ENCODE measurements at places on chromosomes 3 and 15. TPM values are rescaled to one million over a fixed set of nuclear protein-coding genes. Genes with fewer than 3 reads are reported as not detected.

DPPA2 gene
- not detected for total RNA-seq

MUC13 gene
- total RNA-seq, result not detected

AMIGO3 gene
- total RNA-seq, result not detected

TEX264 gene
- 65.2 TPM for total RNA-seq

DHX30 gene
- 83.5 TPM for total RNA-seq

SLC24A5 gene
- not detected for total RNA-seq

THRB gene
- 4.6 TPM for total RNA-seq

GRCh38 chr3:126671521-126671920, 16.6 kb upstream of the TXNRD3 start:
- H3K27ac ChIP-seq, result no peak overlapping the region
- no peak overlapping the region for H3K4me3 ChIP-seq
- H3K27me3 ChIP-seq, result peaks cover 34% of the 10 kb centered on the region
- H3K4me1 ChIP-seq, result no peaks in the 10 kb centered on the region
- peaks cover 3% of the 10 kb centered on the region for H3K36me3 ChIP-seq

- DNase-seq, result no peak
- H3K27ac ChIP-seq, result peak overlapping the region; percentile 88
- H3K4me3 ChIP-seq, result no peak overlapping the region
- H3K4me1 ChIP-seq, result peaks cover 30% of the 10 kb centered on the region
- peaks cover 2% of the 10 kb centered on the region for H3K36me3 ChIP-seq
Observed at GRCh38 chr15:90680371-90680935, 36.7 kb upstream of the BLM start.

GRCh38 chr3:97711654-97712053, 52.9 kb upstream of the ARL6 start:
- peaks cover 31% of the 10 kb centered on the region for H3K27me3 ChIP-seq
- H3K27ac ChIP-seq, result no peak overlapping the region
- H3K36me3 ChIP-seq, result no peaks in the 10 kb centered on the region
- no peaks in the 10 kb centered on the region for H3K4me1 ChIP-seq
- DNase-seq, result no peak

- H3K27me3 ChIP-seq, result peaks cover 12% of the 10 kb centered on the region
- no peaks in the 10 kb centered on the region for H3K36me3 ChIP-seq
- DNase-seq, result no peak
- no peak overlapping the region for H3K4me3 ChIP-seq
Observed at GRCh38 chr15:74763416-74763815, 14.8 kb downstream of the CYP1A2 start.

GRCh38 chr3:190865419-190865818, 2.9 kb upstream of the GMNC start:
- no peaks in the 10 kb centered on the region for H3K36me3 ChIP-seq
- DNase-seq, result no peak
- H3K4me1 ChIP-seq, result peaks cover 7% of the 10 kb centered on the region
- no peak overlapping the region for H3K27ac ChIP-seq

DNA sequence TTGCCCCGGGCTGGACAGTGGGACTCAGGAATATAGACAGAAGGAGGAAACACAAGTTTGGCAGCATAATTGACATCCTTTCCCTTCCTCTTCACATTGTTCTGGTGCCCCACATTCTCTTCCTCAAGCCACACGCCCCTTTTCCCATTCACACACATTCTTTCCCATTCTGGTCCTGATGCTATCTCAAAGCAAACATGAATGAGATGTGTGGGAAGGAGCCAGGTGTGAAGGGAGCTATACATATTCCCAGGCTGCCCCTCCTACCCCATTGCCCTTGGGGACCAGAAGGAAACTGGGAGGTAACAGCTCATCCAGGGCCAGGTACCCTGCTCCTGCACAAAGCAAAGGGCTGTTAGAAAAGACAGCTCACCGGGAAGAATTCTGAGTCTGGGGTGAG, 23.4 kb upstream of the CLK3 start:
- peaks cover 14% of the 10 kb centered on the region for H3K36me3 ChIP-seq
- DNase-seq, result no peak
- no peak overlapping the region for H3K4me3 ChIP-seq
- H3K4me1 ChIP-seq, result peaks cover 14% of the 10 kb centered on the region
- no peaks in the 10 kb centered on the region for H3K27me3 ChIP-seq

GRCh38 chr3:129162729-129163579, 2.1 kb upstream of the ISY1 start:
- peak overlapping the region; percentile 100 for H3K27ac ChIP-seq
- no peaks in the 10 kb centered on the region for H3K27me3 ChIP-seq
- H3K4me3 ChIP-seq, result peak overlapping the region; percentile 84

- H3K27ac ChIP-seq, result no peak overlapping the region
- DNase-seq, result no peak
- no peaks in the 10 kb centered on the region for H3K36me3 ChIP-seq
- H3K4me1 ChIP-seq, result peaks cover 12% of the 10 kb centered on the region
- H3K4me3 ChIP-seq, result no peak overlapping the region
- H3K27me3 ChIP-seq, result peaks cover 25% of the 10 kb centered on the region
Observed at GRCh38 chr3:31232055-31233025, 300.4 kb upstream of the STT3B start.

GRCh38 chr3:49785565-49786356, 581 bp downstream of the IP6K1 start:
- DNase-seq, result no peak
- H3K4me3 ChIP-seq, result peak overlapping the region; percentile 86
- peak overlapping the region; percentile 85 for H3K27ac ChIP-seq
- H3K36me3 ChIP-seq, result peaks cover 4% of the 10 kb centered on the region

DNA sequence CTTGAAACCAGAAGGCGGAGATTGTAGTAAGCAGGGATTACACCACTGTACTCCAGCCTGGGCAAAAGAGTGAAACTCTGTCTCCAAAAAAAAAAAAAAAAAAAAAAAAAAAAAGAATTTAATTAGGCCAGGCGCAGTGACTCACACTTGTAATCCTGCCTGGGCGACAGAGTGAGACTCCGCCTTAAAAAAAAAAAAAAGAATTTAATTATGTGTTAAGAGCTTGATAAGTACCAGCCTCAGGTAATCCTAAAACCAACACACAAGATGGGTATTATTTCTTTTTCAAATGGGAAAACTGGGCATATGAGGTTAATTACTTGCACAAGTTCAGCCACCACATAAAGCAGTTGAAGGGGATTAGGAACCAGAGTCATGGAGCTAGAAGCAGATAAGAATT, 49.0 kb downstream of the PBRM1 start:
- H3K27me3 ChIP-seq, result no peaks in the 10 kb centered on the region
- H3K36me3 ChIP-seq, result peaks cover 44% of the 10 kb centered on the region
- no peak overlapping the region for H3K4me3 ChIP-seq
- no peak for DNase-seq
- H3K4me1 ChIP-seq, result peaks cover 2% of the 10 kb centered on the region

DNA sequence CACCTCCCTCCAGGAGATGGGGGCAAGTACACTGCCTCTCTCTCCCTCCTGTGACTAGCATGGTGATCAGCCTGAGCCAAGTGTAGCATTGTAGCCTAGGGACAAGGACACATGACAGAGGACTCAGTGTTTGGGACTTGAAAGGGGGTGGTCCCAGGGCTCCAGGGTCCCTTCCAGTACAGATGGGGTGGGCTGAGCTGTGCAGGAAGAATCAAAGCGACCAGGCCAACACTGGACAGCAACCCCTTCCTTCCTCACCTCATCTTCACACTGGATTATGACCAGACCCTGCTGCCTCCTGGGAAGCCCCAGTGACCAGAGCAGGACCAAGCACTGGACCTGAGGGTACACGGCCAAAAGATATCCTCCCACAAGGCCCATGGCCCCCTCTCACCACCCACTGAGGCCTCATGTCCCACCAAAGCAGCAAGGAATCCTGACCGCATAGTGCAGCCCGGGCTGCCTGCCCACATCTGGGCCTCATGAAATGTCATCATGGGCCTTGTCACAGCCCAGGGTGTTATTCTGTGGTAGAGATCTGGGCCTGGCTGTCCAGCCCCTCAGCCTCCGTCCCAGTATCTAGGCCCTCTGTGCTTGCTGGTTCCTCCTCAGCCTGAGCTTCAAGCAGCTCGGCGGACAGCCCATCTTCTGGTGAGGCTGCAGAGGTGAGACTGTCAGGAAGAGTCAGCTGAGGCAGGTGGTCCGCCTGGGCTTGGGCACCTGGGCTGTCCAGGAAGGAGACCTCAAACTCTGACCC, 9.5 kb downstream of the GORASP1 start:
- peak overlapping the region; percentile 38 for H3K27ac ChIP-seq
- H3K27me3 ChIP-seq, result no peaks in the 10 kb centered on the region
- H3K4me1 ChIP-seq, result peaks cover 19% of the 10 kb centered on the region

GRCh38 chr3:186180151-186180550, 71.3 kb upstream of the ETV5 start:
- no peak overlapping the region for H3K27ac ChIP-seq
- peaks cover 17% of the 10 kb centered on the region for H3K27me3 ChIP-seq
- no peaks in the 10 kb centered on the region for H3K4me1 ChIP-seq
- H3K4me3 ChIP-seq, result no peak overlapping the region
- H3K36me3 ChIP-seq, result no peaks in the 10 kb centered on the region

GRCh38 chr3:184543843-184544512, 17.6 kb upstream of the EPHB3 start:
- peaks cover 3% of the 10 kb centered on the region for H3K4me1 ChIP-seq
- peaks cover 77% of the 10 kb centered on the region for H3K27me3 ChIP-seq
- DNase-seq, result no peak
- no peak overlapping the region for H3K27ac ChIP-seq
- H3K4me3 ChIP-seq, result no peak overlapping the region

- DNase-seq, result no peak
- no peak overlapping the region for H3K27ac ChIP-seq
- H3K36me3 ChIP-seq, result no peaks in the 10 kb centered on the region
- H3K4me1 ChIP-seq, result no peaks in the 10 kb centered on the region
Observed at GRCh38 chr3:54065140-54065539, 57.2 kb upstream of the CACNA2D3 start.

DNA sequence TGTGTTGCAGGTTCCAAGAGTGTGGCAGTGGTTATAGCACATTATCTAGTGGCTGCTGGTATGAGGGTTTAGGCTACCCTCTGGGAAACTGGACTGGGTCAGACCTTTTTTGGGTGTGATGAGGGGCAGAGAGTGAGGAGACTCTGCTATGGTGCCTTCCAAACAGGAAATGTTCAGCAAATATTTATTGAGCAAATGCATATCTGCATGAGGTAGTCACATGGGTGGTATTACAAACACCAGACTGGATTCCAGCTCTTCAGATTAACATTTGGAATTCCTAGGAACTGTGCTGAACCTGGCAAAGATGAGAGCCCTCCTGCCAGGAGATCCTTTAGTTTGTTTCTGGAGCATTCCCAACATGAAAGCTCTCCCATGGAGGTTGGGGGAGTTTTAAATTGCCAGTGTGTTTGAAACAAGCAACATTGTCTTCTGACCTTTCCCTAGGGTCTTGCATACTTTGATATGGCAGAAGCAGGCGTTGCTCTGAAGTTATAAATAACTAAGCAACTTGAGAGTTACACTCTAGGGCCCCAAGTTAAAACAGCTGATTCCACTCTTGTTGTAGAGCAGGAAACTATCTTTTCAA, 341.2 kb upstream of the C2CD4B start:
- peaks cover 46% of the 10 kb centered on the region for H3K4me1 ChIP-seq
- peak overlapping the region; percentile 54 for H3K27ac ChIP-seq
- H3K36me3 ChIP-seq, result no peaks in the 10 kb centered on the region
- no peak overlapping the region for H3K4me3 ChIP-seq
- H3K27me3 ChIP-seq, result no peaks in the 10 kb centered on the region

GRCh38 chr3:171994646-171995428, 44.5 kb upstream of the FNDC3B start:
- H3K4me3 ChIP-seq, result no peak overlapping the region
- H3K36me3 ChIP-seq, result peaks cover 6% of the 10 kb centered on the region
- DNase-seq, result no peak
- H3K27me3 ChIP-seq, result no peaks in the 10 kb centered on the region
- peak overlapping the region; percentile 7 for H3K27ac ChIP-seq

DNA sequence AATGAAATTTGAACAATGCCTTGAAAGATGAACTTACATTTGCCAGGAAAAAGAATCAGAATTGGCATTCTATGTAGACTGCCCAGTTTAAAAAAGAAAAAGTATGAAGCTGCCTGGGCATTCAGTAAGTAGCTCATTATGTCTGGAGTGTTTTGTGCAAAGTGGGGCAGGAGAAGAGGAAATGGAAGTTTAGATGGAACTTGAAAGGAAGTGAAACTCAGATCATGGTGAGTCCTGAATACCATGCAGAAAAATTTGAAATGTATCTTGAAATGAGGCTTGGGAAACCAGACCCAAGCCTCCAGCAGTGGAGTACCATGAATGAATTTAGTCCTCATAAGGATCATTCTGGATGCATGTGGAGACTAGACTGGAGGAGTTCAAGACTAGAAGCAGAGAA, 4.8 kb upstream of the MORC1 start:
- H3K27me3 ChIP-seq, result no peaks in the 10 kb centered on the region
- DNase-seq, result no peak
- H3K4me3 ChIP-seq, result no peak overlapping the region
- H3K27ac ChIP-seq, result no peak overlapping the region

DNA sequence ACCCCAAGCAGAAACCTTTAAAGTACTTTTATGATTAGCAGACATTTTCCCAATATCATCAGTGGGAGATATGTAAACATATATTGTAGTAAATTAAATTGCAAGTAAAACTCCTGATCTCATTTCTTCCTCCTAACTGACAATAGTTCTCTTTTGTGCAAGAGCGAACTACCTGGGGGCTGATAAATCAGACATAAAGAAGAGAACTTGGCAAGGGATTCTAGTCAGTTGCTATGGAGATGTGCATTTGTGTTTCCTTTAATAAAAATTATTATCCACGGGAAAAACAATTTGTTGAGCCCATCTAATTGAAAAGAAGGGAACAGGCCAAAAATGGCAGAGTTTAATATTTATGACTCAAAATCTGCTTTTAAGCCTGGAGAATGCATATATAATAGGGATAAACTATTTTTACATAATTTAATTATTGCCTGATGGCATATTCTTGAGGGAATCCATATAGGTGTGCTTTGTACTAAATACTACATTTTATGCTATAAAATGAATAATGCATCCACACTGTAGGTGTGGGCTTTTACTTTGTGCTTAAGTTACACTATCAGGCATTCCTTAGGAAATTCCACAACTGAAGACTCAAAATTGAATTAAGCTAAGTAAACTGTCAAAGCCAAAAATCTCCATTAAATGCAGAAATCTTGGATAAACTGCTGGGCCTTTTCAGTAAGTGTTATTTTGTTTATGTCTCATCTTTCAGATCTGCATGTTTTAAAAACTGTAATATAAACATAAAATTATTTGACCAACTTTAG, 258.1 kb downstream of the ERC2 start:
- H3K4me1 ChIP-seq, result no peaks in the 10 kb centered on the region
- DNase-seq, result no peak
- H3K27ac ChIP-seq, result no peak overlapping the region
- H3K36me3 ChIP-seq, result no peaks in the 10 kb centered on the region
- peaks cover 5% of the 10 kb centered on the region for H3K27me3 ChIP-seq

DNA sequence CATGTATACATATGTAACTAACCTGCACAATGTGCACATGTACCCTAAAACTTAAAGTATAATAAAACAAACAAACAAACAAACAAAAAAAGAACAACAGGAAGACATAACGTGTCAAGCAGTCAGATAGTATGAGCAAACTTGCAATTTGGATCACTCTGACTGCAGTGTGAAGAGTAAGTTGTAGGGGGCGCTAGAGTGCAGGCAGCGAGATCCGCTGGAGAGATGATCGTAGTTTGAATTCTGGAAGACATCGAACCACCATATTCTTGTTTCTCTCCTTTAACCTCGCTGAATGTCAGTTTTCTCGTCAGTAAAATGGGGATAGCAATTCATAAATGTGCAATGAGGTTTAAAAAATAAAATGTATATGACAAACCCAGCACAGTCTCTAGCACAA, 165.2 kb upstream of the LMCD1 start:
- DNase-seq, result no peak
- no peaks in the 10 kb centered on the region for H3K36me3 ChIP-seq
- no peak overlapping the region for H3K27ac ChIP-seq
- no peak overlapping the region for H3K4me3 ChIP-seq
- no peaks in the 10 kb centered on the region for H3K4me1 ChIP-seq
- H3K27me3 ChIP-seq, result no peaks in the 10 kb centered on the region

- peaks cover 24% of the 10 kb centered on the region for H3K27me3 ChIP-seq
- H3K4me1 ChIP-seq, result peaks cover 8% of the 10 kb centered on the region
- no peak overlapping the region for H3K27ac ChIP-seq
Observed at GRCh38 chr15:70578196-70578595, 185.2 kb downstream of the UACA start.
